ENCODE measurements at places on chromosomes 5 and 9.

DNA sequence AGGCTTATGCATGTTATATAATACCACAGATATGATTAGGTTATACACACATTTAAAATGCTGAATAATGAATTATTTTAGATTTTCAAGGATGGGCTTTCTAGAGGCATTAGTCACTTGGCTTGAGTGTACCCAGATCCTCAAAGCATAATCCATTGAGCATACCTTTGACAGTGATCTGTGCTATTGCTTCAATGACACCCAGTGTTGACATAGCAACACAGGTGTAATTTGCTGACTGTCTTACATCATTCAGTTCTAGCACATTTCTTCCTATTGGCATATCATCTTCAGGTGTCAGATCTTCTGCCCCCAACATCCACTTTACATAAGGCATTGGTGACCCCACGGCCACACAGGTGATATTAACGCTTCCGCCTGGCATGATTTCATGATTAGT lies 721.5 kb upstream of the DMAC1 start:
- DNase-seq, result no peak

DNA sequence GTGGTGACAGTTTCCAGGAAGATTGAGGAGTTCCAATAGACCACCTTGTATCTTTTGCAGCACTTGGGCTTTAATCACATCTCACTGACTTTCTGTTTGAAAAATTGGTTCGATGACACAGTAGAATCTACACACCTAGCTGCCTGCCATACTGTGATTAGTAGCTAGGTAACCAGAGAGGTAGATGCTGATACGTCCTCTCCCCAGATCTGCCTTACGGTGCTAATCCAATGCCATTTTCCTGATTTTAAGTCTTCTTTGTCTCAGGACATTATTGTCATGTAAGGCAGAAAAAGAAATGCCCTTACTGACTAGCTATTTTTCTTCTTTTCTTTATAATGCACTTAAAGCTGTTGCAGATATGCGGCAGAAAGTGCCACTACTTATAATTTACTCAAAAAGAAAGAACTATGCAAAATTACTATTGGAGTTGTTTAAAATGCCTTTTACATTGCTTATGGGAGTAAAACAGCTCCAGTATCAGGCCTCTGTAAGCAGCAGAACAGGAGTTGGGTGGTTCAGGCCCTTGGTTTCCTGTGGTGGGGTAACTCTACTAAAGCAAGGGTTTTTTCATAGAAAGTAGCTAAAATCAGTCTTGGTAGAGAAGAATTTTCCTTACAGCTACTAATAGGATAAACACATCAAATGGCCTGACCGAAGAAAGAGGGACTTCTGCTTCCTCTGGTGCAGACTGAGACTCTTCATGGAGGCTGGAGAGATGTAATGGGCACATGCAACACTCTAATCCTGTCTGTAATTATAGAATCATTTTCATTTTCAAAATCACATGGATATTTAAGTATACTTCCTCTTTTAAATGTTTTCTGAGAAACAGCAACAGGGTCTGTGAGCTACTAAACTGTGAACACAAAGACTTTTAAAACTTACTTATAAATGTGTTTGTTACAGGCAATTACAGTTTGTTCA lies 177.2 kb downstream of the MAPKAP1 start:
- no peak for DNase-seq

DNA sequence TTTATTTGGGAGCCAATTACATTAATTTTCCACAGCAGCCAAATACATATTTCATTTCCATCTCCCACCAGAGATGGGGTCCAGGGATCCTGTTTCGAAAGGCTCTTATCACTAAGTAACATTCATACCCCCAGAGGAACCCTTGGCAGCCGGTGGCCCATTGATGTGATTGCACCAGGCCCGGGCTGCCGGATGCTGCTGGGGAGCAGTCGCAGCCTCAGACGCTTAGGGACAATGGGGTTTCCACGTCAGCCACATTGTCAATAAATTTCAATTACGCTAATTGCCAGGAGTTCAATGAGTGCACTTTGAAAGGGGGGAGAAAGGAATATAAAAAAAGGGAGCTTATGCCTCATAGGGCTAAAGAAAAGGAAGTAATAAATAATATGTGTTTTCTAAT lies 478.8 kb upstream of the ADAMTS16 start:
- peak; percentile 64 for DNase-seq

- no peak for DNase-seq
Measured at GRCh38 chr9:137694962-137695875, 76.4 kb downstream of the EHMT1 start.

DNA sequence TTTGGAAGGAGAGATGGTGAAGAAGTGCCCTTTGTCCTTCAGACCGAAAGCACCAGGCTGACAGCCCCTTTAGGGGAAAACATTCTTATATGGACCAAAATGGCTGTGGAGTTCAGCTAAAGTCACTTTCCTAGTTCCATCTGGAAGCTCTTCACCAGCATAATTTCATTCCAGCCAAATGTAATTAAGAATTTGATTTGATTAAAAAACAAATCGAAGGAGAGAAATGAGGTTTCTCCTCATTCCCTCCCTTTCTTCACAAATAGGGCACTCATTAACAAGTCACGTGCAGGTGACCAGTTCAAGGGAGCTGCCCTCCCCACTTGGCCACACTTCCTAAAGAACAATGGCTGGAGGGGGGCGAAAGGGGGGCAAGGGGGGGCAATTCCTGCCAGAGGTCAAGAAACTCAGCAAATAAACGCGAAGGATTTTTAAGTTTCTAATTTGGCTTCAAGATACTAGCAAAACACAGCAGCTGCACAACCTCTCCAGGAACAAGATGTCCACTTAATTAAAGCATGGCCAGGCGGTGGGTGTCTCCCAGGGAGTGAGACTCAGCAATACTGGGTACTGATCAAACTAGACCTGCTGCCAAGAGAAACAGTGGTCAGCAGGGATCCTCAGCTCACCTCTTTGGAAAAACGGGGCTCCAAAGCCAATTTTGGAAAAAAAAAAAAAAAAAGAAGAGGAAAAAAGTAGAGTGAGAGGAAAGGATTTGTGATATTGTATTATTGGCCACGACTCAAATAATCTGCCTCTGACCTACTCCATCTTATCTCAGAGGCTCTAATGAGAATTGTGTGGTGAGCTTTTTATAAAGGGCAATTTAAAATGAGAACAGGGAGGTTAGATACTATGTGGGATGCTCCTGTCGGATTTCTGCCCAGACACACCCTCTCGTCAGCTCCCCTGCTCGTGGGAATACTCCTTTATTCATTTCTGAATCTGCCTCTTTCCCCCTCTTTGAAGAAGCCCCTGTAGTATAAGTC lies 254.3 kb downstream of the ZSWIM6 start:
- DNase-seq, result no peak
